Spinal cord (tissue), 10 donors: ENCODE measurements at places on chromosomes 6 and 20.

- no peak for DNase-seq
Measured at GRCh38 chr6:22412994-22413393, 116.2 kb upstream of the PRL start.

DNA sequence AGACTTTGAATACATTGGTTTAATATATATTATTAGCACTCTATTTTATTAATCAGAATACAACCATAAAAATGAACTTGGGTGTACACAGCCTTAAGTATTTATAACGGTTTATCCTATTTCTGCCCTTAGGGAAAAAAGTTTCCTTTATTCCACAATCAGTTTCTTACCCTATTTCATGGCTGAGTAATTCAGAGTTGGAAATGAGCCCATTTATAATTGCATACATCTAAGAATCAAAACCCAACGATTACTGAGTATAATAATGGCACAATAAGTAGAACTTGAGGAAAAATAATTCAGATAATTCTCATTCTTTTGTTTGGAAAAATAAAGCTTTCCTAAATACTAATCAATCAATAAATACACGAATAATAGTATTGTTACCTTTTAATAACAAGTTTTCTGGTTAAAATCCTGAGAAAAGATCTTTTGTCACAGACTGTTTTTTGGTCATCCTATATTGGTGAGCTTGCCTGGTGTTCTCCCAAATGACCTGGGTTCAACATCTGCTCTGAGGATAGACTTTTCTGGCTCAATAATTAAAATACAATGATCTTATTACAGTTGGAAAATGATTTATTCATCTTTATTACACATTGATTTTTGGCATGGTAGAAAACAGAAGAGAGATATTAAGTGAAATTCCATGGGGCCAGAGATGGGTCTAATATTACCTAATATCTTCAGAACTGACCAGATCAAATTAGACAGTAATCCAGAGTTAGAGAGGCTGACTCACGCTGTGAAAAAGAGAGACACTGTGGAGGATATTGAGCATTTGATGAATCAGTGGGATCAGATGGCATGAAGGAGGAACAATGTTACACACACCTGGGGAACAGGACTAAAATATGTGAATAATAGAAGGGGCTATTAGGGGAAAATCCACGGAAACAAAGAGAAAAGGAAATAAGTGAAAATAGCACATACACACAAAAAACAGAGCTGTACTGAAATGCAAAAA, 162.1 kb upstream of the TBX18 start:
- DNase-seq: no peak

- no peak for DNase-seq
Measured at GRCh38 chr6:142696123-142697000, 248.6 kb downstream of the HIVEP2 start.

DNA sequence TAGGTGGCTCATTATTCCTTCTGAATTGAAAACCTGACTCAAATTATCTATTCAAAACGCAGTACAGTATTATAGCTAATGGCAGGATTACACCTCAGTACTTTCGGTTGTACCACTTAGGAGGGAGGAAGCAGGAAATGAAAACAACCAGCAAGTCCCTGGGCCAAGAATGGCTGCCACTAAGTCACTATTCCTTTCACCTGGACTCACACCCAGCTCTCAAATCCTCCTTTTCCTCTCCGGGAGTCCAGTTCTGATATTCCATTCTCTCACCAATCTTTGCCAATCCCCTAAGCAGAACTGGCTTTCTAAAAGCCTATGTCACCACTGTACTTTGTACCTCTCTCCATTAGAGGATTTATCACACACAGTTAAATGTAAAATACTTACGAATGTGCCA, 20.6 kb downstream of the TMEM242 start:
- DNase-seq: no peak

- DNase-seq: no peak
Measured at GRCh38 chr6:75815756-75816155, 66.7 kb downstream of the MYO6 start.

DNA sequence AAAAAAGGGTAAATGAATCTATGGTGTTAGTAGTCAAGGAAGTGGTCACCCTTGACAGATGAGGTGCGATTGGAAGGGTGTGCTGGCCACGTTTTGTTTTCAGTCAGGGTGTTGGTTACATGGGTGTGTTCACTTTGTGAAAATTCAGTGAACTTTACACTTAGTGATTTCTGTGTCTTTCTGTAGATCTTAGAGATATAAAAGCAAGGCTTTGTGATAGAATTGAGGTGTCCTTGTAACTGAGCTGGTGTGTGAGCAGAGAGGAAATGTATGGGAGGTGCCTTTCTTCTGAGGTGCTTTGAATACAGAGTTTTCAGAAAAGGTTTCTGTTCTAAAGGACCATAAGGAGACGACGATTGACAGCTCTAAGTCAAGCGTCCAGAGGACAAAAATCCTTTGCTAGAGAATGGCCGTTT, 90.5 kb downstream of the SAMD3 start:
- no peak for DNase-seq
